ENCODE measurements at places on chromosomes 7 and 10.

DNA sequence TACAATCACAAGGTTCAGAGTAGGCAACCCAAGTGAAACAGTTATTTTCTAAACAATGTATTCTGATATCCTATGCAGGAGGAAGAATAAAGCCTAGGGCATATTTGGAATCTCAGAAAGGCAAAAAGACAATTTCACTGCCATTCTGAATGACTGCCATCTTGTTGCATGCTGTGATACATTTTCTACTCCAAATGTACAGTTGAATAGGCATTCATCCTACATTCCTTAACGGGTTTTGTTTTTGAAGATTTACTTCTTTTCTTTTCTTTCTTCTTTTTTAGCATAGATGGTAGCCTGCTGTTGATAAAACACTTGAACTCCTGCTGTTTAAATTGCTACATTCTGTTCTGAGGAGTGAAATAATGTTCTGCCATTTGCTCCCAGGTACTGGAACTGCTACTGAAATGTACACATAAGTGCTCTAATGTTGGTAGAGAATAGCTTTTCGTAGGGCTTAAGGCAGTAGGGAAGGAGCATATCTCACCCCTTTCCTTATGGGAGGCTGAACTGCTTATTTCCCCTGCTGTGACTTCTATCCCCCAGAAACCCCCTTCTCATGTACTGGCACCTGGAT is 506.8 kb downstream of the DNAJB9 start:
- DNase-seq: no peak

DNA sequence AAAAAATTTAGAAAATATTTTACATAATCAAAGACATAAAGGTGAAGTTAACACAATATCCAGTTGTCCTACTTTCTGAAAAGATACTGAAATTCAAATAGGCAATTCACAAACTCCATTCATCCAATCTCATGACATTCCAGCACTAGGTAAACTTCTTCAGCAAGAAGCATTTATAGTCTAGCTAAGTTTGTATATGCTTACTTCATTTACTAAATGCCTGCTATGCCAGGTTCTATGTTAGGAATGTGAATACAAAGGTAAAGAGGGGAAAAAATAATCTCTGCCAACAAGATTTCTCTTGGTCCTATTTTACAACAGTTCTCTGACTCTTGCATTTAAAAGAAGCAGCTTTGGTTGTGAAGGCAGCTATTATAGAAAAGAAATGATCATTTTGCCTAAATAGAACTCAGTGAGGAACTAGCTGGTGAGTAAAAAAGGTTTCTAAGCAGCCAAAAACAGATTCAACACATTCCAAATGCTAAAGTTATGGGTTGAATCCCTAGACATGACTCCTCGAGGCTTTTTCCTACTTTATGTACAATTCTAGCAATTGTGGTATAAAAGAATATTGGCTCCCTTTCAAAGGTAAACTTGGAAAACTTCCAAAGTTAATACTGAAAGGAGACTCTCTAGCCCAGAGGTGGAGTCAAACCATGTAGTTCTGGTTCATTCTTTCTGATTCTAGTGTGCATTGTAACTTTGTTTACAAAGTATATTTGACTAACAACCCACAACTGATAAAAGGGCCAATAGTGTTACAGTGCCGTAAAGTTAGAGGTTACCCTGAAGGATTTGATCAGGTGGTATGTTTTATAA is 30.9 kb upstream of the KLHL7 start:
- DNase-seq: no peak

- no peak for DNase-seq
Measured at GRCh38 chr10:12418725-12419261, 69.4 kb downstream of the CAMK1D start.

DNA sequence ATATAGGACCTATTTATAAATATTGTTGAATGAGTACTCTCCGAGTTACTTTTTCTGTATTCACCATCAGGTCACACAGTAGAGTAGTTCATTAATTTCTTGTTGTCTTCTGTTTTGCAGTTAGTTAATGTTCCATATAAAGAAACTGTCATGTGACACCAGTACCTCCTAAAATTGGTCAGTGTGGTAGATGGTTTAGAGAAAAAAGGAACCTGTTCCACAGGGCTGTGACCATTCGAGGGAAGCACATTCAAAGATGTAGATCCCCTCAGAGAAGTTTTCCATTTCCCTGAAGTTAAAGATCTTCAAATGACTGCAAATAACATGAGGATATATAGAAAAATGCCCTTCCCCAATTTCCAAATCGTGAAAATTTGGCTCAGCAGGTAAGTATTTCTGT is 45.7 kb downstream of the PRPF18 start:
- DNase-seq: no peak

DNA sequence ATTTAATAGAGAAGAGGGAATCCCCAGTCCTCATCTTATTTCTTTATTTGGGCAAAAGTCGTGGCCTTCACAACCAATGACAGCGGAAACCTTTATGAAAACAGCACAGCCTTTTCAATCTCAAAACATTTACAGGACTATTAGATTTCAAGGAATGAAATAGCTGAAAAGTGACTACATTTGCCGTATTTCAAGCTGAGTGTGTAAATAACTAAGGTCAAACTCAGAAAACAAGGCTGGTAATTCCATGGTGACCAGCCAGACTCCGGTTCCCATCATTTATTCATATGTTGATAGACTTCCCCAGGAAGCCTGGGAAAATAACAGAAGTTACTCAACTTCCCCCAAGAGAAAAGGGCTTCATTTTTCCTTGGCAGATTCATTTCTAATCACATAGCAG is 457.3 kb upstream of the NFE2L3 start:
- DNase-seq: no peak

DNA sequence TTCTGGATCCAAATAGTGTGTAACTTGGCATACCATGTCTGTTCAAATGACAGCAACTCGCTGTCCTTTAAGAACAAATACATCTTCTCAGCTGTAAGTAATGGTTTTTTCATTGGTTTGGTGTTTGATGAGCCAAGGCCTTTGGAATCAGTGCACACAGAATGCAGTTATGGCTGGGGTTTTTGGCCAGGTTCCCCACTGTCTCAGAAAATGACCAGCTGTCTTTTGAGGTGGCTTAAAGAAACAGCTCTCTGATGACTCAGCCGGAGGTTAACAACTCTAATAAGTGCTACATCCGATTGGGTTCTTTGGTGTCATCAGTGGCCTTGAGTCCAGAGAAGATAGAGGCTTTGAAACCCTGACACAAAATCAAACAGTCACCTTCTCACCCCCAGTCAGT is 688.4 kb downstream of the REEP3 start:
- DNase-seq: no peak

DNA sequence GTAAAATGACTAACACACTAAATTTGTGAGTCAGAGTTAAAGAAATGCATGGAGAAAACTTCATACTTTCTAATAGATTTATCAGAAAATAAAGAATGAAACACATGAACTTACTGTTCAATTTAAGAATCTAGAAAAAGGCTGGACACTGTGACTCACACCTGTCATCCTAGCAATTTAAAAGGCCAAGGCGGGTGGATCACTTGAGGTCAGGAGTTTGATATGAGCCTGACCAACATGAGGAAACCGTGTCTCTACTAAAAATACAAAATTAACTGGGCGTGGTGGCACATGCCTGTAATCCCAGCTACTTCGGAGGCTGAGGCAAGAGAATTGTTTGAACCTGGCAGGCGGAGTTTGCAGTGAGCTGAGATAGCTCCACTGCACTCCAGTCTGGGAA is 1106.2 kb upstream of the LRRN3 start:
- DNase-seq: no peak

GRCh38 chr10:18607503-18608378 is 43.6 kb downstream of the NSUN6 start:
- no peak for DNase-seq

DNA sequence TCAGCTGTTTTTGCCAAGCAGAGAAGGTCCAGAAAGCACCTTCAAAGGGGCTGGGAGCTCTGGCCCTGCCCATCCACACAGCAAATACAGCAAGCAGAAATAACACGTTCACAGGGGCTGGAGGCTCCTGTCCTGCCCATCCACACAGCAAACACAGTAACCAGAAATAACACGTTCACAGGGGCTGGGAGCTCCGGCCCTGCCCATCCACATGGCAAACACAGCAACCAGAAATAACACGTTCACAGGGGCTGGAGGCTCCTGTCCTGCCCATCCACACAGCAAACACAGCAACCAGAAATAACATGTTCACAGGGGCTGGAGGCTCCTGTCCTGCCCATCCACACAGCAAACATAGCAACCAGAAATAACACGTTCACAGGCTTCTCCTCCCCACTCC is 558.1 kb downstream of the PTPRN2 start:
- no peak for DNase-seq

DNA sequence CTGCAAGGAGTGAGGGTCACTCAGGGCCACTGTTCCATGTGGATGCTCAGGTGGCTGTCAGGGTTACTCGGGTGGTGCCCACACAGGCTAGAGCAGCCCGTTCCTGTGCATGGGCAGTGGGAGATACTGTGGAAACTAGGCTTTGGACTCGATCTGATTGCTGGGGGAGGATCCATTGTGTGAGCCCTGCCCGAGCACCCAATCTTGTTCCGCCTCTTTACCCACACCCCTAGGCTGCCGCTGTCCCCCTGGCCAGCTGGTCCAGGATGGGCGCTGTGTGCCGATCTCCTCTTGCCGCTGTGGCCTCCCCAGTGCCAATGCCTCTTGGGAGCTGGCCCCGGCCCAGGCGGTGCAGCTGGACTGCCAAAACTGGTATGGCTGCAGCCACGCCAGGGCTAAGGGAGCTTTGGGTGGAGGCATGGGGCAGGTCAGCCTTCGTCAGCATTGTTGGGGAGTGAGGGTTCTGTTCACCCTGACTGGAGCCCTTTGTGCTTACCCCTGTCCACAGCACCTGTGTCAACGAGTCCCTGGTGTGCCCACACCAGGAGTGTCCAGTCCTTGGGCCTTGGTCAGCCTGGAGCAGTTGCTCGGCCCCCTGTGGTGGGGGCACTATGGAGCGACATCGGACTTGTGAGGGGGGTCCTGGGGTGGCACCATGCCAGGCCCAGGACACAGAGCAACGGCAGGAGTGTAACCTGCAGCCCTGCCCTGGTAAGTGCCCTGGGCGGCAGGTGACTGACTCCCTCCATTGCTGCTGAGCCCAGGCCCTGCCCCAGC is 12.4 kb upstream of the ZNF862 start:
- DNase-seq: no peak

GRCh38 chr7:124255041-124255655 is 222.3 kb upstream of the TMEM229A start:
- DNase-seq: no peak

- DNase-seq: no peak
Measured at GRCh38 chr7:99409192-99409572, 413 bp downstream of the BUD31 start.

GRCh38 chr7:131654668-131655326 is 98.4 kb upstream of the PODXL start:
- DNase-seq: peak; percentile 88

DNA sequence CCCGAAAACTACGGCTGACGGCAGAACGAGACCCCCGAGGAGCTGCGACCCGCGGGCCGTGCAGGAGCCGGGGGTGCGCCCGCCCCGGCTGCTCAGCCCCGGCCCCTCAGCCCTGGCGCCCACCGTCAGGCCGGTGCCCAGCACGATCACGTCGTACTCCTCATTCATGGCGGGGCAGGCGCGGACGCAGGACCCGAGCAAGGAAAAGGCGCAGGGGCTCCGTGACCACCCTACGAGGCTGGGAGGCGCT is 218 bp downstream of the GDI2 start:
- DNase-seq: no peak

- DNase-seq: no peak
Measured at GRCh38 chr7:110868458-110868857, 222.5 kb upstream of the LRRN3 start.

GRCh38 chr7:70506434-70506833 is 625.5 kb upstream of the GALNT17 start:
- no peak for DNase-seq

DNA sequence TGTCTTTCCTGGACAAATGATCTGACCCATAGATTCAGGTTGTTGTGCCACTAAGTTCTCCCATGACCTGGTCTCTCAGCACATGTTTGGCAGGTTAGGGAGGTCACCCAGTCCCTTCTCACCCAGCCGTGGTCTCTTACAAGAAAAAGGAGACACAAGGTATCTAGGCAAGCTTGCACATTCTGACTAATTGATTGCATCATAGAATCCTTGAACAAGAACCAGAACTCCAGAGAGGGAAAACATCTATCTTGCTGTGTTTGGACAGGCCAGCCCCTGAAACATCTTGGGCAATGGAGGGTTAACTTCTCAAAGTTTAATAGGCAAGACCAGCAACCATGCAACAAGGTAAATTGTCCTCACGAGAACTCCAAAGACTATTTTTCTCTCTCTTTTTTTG is 8.5 kb upstream of the HK1 start:
- DNase-seq: no peak

DNA sequence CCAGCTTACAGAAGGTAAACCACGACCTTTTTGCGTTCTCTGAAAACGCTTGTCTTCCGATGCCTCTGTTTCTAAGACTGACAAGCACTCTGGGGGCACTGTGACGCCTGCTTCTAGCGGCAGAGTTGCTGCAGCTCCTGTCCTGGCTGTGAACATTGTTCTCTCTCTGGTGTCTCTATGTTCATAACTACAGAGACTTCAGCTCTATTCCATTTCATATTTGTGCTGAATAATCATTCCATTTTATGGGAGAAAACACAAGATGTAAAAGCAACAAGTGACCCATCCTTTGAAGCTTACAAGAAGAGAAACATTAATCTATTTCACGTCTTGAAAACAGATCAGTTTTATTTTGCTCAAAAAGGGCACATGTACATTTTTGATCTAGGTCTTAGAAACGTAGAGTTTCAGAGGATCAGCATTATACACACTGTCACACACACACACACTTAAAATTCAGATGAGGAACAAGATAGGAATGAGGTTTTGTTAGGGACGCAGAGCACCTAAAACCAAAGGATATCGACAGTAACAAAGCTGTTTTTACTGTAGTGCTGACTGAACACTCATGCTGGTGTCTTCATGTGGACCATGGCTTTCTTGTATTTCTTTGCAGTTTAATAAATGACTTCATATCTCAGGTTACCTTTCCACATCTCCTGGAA is 3.0 kb downstream of the IKZF1 start:
- DNase-seq: peak; percentile 62

DNA sequence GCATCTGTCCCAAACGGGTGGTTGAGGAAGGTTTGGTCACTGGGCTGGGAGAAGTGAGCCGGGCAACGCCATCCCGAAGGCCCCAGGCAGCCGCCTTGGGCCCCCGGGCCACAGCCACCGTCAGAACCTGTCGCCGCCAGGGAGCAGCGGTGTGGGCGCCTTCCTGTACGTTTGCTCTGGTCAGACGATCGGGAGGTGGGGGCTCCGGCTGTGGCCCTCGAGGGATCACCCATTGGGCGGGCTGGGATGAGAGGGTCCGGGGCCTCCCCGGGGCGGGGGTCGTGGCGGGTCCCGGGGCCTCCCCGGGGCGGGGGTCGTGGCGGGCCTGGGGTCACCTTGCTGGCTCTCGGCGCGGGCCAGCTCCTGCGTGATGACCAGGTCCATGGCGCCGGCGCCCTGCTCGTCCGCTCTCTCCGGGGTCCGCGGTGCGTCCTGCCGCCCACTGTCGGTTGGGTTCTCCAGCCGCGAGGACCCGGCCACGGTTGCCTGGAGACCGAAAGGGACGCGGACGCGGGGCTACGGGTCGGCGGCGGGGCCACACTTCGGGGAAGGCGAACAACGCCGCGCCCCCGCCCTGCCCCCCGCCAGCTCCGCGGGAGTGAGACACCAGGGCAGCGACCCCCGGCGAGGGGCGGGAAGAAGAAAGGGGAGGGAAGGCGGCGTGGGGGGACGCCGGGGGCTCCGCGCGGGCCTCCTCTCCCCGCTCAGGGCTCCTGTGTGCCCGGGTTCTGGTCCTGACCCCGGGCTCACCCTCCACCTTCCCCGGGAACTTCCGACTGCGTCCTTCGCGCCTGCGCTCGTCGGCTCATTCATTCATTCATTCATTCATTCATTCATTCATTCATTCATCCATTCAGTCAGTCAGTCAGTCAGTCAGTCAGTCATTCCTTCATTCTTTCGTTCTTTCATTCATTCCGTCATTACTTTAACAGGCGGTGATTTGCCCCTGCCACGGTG is at the start of gene CFAP46:
CFAP46 (minus strand) TSS at position 470 of the 957 bp plus-strand sequence; CDS start at position 384, 86 bp downstream.
- no peak for DNase-seq
